ENCODE measurements at places on chromosomes 3 and 15.

DNA sequence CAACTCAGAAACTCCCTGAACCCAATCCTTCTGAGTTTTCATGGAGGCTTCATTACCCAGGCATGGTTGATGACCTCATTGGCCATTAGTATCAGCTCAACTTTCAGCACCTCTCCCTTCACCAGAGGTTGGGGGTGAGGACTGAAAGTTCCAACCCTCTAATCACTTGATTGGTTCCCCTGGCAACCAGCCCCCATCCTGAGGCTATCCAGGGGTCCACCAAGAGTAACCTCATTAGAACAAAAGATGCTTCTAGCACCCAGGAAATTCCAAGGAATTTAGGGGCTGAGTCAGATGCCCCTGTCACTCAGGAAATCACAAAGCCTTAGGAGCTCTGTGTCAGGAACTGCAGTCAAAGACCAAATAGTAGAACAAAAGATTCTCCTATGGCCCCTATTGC lies 43.8 kb downstream of the ADAMTSL3 start:
- DNase-seq: no peak

DNA sequence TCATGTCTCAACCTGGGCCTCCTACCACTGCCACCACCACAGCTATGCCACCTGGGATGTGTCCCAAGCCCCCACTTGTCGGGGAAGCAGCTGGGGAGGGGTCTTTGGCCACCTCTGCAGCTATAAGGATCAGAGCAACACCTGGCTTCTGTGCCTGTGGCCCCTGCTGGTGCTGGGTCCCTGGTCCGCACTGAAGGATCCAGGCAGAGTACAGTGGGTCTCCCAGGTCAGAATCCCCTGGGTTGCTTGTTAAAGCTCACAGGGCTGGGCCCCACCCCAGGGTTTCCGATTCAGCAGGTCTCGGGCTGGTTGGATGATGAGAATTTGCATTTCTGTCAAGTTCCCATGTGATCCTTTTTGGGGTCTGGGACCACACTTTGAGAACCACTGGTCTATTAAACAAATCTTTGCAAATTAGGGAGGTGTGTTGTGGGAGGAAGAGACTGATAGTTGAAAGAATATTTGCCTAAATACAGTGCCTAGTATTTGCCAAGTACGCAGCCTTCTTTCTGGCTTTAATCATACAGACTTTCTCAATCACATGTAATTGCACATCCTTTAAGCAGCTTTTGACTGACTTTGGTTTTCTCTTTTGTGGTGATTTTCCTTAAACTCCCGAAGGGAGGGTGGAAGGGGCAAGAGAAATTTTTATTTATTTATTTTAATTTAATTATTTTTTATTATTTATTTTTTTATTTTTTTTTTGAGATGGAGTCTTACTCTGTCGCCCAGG lies 127.3 kb downstream of the IGF1R start:
- no peak for DNase-seq

- DNase-seq: no peak
Measured at GRCh38 chr3:36365829-36366228, 14.5 kb upstream of the STAC start.

DNA sequence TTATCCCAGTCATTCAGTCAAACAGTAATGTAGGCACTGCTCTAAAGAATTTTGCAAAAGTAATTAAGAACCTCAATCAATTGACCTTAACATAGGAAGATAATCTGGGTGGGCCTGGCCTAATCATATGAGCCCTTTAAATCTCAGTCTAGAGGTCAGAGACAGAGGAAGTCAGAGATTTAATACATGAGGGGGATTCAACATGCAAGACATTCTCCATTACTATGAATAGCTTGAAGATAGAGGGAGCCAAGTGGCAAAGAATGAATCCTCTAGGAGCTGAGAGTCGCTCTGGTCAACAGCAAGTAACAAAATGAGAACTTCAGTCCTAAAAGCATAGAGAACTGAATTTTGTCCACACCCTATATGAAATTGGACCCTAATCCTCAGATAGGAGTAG lies 39.0 kb upstream of the MBNL1 start:
- DNase-seq: no peak

- DNase-seq: no peak
Measured at GRCh38 chr3:116199063-116199462, 246.2 kb downstream of the LSAMP start.

- no peak for DNase-seq
Measured at GRCh38 chr3:197997936-197998335, 37.9 kb downstream of the LMLN start.

DNA sequence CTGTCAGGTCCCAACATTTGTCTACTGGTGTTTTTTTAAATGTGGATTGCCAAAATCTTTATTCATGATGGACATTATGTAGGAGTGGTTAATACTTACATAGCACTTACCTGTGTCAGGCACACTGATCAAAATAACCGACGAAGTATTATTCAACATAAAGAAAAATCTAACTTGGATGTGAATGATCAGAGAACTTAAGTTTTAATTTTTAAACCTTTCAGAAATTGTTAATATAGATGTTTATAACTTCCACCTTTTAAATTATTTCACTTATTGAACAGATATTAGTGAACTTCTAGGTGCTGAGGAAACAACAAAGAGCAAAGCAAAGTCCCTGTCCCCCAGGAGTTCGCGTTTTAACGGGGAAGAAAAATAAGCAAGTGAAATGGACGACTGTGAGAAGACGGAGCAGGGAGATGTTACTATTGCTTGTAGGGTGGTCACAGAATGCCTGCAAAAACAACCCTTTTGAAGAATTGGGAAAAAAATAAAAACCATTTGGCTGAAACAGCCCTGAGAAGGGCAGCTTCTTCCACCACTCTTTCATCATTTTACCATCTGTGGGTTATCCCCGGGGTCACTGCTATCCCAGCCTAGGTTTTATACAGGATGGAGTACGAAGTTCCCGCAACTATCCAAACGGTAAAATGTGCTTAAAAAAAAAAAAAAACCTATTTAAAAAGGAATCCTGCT lies 915 bp upstream of the APH1B start:
- no peak for DNase-seq

DNA sequence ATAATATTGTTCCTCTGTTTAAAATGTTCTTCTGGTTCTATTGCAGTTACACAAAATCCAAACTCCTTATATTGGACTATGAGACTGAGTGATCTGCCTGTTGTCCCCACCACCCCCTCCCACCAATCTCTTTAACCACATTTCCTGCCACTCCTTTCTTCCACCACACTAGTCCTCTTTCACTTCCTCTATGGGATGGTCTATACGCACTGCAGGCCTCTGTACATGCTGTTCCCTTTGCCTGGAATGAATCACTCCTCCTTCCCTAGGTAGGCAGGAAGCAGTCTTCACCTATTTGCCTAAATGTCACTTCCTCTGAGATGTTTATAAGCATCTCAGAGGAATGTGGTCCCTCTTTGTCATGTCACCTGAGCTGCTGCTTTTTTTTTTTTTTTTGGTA lies 4.0 kb downstream of the MAP2K1 start:
- no peak for DNase-seq

DNA sequence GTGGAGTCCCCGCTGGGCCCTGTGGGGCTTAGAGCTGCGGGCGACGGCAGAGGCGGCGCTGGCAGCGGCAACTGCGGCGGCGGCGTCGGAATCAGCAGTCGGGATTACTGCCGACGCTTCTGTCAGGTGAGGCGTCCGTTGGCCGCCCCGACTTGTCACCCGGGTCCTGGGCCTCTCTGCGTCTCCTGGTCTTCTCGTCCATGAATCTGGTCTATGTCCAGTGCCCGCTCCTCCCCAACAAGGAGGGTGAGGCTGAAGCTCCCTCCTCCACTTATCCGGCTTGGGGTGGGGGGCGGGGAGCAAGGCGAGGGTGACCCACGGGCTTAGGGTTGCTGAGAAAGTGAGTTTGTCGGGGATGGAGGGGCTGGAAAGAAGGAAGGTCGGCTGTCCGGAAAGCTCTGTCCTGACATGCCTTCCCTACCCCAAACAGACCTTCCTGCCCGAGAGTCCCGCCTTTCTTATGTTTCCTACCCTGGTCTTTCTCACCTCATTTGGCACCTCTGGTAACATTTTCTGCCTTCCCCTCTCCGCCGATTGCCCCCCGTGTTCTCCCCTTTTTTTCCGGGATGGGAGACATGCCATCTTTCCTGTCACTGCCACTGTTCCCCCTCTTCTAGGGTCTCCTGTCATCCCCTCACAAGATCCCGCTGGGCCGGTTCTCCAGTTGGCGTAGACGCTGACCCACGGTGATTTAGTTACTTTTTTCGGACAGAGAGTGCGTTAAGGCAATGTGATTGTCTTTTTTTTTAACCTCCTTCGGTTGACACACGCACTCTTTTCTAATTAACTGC lies 520 bp downstream of the ZNF654 start:
- DNase-seq: no peak

DNA sequence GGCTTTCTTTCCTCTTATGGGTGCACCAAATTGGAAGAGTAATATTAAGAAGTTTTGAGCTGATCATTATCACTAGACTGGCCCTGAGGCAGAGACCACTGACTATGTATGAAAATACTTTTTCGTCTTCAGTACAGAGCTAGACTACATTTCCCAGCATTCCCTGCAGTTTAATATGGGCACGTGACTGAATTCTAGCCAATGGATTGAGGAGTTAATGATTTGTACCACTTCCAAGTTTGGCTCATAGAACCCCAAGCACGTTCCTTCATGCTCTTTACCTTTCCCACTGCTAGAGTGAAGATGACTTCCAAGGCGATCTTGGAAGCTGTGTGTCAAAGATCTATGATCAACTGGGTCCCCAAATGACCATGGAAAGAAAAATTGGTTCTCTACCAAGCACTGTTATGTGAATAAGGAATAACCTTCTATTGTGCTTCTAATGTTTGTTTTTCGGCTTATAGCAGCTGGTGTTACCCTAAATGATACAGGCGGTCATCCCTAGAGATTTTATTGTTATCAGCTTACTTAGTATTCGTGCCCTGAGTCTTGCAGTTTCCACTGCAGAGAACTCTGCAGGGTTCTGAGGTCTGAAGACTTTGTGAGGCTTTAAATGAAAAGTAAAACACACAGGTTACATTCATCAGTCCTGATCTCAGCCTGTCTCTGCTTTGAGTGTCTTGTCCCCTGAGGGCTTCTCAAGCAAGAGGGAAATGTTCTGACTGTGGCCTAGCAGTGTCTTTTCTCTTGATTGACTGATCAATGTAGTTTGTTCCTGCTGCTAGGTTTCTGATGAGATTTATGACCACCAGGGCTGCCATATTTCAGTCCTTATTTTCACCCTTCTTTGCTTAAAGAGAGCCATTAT lies 486.8 kb downstream of the PDCD6IP start:
- no peak for DNase-seq

GRCh38 chr3:170419557-170420087 lies 954 bp downstream of the CLDN11 start:
- no peak for DNase-seq

- DNase-seq: no peak
Measured at GRCh38 chr15:49094923-49095322, 48.7 kb upstream of the SECISBP2L start.

DNA sequence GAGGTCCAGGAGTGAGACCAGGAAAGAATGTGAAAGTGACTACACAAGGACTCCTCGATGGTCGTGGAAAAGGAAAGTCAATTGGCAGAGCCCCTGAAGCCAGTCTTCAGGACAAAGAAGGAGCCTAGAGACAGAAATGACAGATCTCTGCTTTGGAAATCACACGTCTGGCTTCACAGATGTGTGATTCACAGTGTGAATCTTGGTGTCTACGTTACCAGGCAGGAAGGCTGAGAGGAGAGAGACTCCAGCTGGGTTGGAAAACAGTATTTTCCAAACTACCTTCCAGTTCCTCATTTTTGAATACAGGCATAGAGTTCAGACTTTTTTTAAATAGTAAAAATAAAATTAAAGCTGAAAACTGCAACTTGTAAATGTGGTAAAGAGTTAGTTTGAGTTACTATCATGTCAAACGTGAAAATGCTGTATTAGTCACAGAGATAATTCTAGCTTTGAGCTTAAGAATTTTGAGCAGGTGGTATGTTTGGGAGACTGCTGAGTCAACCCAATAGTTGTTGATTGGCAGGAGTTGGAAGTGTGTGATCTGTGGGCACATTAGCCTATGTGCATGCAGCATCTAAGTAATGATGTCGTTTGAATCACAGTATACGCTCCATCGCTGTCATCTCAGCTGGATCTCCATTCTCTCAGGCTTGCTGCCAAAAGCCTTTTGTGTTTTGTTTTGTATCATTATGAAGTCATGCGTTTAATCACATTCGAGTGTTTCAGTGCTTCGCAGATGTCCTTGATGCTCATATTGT lies 6.0 kb downstream of the CCR2 start:
- DNase-seq: peak; percentile 13

DNA sequence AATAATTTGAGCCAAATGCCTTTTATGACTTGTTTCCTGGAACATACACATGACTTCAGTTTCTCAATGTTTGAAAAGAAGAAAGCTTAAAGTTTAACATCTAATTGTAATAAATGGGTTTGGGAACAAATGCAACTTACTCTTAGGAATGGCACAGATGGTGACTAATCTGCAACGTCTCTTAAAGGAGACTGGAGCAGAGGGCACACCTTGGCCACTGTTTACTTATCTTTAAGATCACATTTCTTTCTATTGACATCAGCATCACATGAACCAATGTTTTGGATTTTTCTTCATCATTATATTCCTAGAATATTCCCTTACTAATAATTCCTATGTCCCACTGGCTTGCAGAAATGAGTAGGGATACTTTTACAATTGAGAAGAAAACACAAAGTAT lies 229.5 kb downstream of the CHL1 start:
- no peak for DNase-seq

- no peak for DNase-seq
Measured at GRCh38 chr3:106401666-106402490, 533.1 kb upstream of the CBLB start.

DNA sequence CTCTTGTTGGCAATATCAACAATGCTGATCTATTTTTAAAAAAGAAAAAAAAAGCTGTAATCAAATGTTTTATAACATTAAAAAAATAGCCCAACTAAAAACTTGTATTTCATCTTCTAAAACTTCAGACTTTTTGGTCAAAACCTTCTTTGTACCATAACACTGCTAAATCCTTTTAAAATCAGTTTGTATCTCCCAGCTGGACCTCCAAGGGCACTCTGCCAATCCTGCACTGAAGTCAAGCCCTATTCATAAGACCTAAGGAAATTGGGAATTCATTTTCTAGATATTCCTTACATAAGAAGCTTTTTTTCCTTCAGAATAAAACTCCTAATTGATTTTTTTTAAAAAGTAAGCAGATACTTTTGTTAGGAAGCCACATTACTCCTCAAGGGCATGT lies 38.2 kb upstream of the HCLS1 start:
- DNase-seq: no peak
